ENCODE measurements at places on chromosomes 7 and 10.

- no peak for DNase-seq
Measured at GRCh38 chr7:108017776-108018151, 14.8 kb upstream of the LAMB1 start.

DNA sequence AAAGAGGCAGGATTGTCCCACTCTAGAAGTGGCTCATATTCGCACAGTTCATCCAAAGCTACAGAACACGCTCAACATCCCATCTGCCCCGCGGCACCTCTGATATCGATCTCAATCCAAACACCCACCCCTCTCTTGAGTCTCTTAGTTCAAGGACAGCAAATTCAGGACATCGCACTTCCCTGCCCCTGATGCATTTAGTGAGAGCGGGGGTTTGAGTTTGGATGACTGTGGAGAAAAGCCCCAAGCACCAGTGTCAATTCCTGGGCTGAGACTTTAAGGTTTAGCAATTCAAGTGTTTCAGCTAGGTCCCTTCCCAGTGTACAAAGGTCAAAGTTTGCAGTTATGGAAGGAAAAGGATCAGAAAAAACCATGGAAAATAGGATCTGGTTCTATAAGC lies 166.2 kb downstream of the LYZL1 start:
- no peak for DNase-seq

GRCh38 chr7:6536262-6537260 lies 14.7 kb downstream of the GRID2IP start:
- DNase-seq = no peak

GRCh38 chr7:94276795-94277194 lies 117.9 kb upstream of the COL1A2 start:
- no peak for DNase-seq

DNA sequence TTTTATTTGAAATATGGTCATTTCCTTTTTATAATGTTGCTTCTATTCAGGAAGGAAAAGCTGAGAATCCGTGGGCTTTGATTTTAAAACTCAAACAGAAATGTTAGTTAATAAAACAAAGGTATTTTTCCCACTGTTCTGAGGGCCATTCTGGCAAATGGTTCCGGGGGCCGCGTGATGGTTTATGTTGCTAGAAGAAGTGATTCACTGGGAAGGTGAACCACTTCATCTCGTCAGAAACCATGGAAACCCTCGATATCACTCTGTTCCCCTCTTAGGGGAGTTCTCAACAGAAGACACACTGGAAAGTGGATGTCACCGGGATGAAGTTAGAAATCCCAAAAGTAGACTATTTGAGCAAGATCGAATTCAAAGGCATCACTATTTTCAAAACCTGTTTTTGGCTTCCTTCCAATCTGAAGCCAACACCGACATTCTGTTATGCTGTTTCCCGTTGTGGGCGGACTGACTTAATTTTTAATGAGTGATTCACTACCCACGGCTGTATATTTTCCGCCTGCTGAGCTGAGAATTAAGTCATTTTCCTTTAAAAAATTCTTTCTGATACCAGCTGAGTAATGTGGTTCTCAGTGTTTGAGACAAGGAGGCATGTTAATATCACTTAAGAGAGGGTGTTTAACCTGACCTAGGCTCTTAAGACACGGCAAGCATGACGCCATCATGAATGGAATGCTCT lies 84.1 kb downstream of the PTPRE start:
- no peak for DNase-seq

DNA sequence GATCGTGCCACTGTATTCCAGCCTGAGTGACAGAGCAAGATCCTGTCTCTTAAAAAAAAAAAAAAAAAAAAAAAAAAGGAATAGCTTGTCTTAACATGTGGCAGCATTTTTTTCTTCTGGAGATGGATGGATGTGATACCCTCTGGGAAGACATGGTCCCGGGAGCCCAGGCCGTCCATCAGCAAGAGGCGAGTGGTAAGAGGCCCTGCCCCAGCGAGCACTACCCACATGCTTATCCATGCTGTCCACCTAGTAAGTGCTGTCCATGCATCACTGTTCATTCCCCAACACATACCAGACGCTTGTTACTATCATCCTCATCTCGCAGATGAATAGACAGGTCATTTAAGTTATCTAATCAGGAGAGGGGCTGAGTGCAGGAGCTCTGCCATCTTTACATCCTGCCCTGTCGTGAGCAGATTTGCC lies 12.9 kb downstream of the ATP6V1F start:
- DNase-seq = no peak

- DNase-seq = no peak
Measured at GRCh38 chr10:12825260-12825849, 176.2 kb downstream of the CCDC3 start.

GRCh38 chr10:48445932-48446331 lies 139.5 kb downstream of the MAPK8 start:
- DNase-seq = no peak

GRCh38 chr10:50931948-50932431 lies 46.6 kb upstream of the A1CF start:
- DNase-seq = no peak

DNA sequence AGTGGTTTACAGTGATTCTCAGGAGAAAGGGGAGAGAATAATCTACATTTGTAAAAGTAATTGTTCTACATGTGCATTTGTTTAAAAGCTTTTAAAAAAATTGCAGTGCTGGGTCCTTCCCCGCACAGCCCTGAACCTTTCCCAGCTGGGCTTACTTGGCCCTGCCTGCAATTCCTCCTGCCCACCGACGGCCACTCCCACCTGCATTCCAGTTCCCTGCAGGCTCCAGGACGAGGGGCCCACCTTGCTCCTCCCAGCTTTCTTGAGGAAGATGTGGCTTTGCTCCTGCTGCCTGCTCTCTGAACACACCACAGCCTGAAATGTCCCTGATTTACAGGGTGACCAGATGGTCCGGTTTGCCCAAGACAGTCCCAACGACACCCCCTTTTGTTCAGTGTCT lies 222.7 kb downstream of the PRPF18 start:
- DNase-seq = no peak

- no peak for DNase-seq
Measured at GRCh38 chr7:80768756-80769155, 130.3 kb downstream of the CD36 start.

DNA sequence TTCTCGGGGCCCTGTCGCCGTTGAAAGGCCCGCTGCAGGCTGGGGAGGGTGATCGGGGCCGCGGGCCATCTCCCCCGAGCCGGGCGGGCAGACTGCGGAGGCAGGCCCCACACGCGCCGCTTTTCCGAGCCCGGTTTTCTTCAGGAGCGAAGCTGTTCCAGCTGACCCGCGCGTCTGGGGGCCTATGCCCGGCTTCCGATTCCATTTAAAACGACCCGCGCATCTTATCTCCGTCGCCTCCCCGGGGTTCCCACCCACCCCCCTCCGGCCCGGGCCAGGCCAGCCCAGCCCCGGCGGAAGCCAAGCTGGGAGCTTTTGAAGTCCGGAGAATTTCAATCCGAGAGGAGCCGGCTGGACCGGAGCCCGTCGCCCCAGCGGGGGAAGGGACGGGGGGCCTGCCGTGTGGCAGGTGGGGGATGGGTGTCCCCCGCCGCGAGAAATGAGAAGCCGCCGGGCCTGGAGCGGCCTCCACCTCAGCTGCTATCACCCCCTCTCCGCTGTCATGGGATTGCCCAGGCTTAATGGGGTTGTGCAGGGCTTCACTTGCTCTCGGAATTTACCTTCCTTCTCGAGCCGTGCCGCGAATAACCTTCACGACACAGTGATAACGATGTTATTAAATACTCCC lies 3.1 kb upstream of the EVX1 start:
- no peak for DNase-seq

DNA sequence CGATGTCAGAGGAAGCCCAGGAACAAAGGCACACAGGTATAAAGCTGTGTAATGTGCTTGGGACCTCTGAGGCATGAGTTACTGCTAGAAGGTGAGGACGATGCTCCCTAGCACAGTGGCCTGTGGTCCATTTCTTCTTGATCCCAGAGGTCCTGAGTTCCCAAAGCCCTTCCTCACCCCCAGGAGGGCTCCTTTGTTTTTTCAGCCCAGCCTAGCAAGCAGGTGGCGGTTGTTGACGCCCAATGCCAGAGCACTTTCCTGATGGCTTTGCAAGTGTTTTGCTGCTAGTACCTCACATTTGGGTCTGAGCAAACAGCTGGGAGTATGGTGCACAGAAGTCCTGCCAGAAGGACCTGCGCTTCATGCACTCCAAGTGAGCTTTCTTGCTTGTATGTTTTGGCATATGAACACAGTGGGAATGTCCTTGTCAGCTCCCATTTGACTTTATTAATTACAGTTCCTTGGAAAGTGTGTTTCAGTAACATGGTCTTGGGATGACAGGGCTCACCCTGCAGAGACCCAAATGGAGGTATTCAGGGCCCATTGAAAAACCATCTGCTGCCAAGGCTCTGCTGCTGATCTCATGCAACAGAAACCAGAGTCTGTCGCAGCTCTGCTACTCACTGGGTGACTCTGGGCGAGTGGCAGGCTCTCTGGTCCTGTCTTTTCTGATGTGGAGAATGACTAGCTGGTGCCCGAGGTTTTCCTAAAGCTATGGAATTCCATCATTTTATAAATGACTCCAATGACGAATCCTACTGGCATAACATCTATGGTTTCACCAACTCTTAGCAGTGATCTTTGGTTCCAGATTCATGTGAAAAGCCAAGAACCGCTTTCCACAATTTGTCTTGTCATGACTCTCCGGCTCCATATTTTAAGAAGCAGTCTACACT lies 134.9 kb downstream of the ARID5B start:
- DNase-seq = no peak

- DNase-seq = no peak
Measured at GRCh38 chr10:108556186-108556585, 1367.1 kb downstream of the XPNPEP1 start.

GRCh38 chr7:95601316-95601715 lies 5.0 kb upstream of the PDK4 start:
- no peak for DNase-seq

GRCh38 chr10:109978481-109978880 lies 29.3 kb upstream of the ADD3 start:
- DNase-seq = peak; percentile 54

DNA sequence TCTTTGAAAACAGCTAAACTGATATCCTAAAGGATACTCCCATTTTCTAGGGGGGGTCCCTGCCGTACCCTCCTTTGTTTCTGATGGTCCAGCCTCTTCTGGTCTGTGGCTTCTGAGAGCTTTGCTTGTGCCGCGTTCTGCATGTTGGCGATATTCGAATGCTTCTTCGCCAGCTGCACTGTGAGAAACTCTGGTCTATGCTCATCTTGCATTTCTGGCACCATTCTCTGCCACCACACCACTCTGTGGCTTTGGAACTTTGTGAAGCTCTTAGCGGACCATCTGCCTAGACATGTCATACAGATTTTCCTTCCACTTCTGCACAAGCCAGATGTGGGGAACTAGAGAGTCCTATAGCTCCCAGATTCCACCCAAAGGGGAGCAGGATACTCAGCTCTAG lies 197.2 kb downstream of the REEP3 start:
- DNase-seq = no peak

- DNase-seq = peak; percentile 57
Measured at GRCh38 chr10:129694691-129695243, 227.7 kb downstream of the MGMT start.

DNA sequence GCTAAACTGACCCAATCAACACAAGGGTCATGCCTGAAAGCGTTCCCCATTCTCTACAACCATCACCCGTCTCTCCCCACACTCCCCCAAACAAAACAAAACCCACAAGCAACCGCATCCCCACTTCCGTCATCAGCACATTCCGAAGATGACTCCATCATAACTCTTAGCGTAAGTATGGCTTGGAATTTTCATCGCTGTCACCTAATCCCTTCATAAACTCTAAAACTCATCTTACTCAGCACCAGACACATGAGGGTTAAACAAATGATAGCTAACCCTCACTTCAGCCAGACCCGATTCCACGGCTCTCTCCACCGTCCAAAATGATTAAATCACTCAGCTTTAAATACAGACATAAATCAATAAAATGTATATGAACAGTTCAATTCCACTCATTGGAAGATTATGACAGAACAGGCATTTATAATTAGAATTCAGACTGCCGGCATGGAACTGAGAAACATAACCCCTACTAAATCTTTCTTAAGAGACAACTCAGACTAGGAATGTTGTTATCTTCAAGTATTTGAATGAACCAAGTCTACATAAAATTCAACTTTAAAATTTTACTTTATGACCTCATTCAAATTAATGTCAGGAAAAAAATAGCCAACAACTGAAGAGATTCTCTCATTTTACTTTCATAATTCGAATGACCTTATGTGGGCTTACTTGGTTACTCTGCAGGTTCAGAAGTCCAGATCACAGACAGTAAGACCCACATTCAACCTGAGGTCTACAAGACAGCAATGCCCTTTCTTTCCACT lies 215.9 kb downstream of the PARD3 start:
- DNase-seq = no peak

DNA sequence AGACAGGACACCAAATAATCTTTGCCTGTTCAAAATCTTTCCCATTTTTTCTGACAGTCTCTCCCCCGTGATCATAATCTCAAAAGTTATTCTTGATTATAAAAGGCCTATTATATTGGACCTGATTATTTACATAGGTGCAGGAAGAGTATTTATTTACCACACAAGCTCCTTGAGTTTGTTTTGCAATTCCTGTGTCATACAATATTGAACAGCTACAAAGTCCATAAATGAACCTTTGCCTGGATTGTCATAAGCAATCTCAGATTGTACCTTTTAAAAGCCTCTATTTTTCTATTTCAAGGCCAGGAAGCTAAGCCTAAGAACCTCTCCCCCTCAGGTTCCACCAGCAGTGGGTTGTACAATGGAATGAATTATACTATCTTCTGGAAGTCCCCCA lies 183.9 kb upstream of the MEOX2 start:
- no peak for DNase-seq

- no peak for DNase-seq
Measured at GRCh38 chr10:131144711-131145375, 166.7 kb downstream of the TCERG1L start.

- no peak for DNase-seq
Measured at GRCh38 chr10:26861205-26861998, 644 bp upstream of the ABI1 start.

DNA sequence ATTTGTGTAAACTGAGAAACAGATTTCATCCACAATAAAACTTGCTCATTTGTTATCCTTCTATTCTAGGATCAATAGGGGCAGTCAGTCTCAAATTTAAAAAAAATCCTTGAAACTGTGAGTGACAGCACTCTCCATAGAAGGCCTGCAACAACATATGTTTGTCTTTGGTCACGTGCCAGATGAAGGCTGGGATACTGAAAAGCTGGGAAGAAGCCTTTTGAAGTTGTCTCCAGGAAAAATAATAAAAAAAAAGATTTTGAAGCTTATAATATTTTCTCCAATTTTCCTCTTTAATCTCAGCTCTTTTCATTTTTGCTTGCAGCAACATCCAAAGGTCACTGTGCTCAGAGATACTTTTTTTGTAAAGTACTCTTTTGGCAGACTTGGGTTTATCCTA lies 128.6 kb upstream of the SLC26A5 start:
- DNase-seq = no peak

- no peak for DNase-seq
Measured at GRCh38 chr10:61160253-61160652, 216.3 kb upstream of the RHOBTB1 start.

GRCh38 chr10:9060314-9060713 lies 1005.8 kb downstream of the GATA3 start:
- no peak for DNase-seq
